Kasumi-1 (cell line): ENCODE measurements at places on chromosomes 11 and 22.

GRCh38 chr11:133981156-133981555 lies 24.4 kb upstream of the IGSF9B start:
- DNase-seq: no peak

GRCh38 chr11:115653926-115654325 lies 149.7 kb upstream of the CADM1 start:
- DNase-seq: no peak

DNA sequence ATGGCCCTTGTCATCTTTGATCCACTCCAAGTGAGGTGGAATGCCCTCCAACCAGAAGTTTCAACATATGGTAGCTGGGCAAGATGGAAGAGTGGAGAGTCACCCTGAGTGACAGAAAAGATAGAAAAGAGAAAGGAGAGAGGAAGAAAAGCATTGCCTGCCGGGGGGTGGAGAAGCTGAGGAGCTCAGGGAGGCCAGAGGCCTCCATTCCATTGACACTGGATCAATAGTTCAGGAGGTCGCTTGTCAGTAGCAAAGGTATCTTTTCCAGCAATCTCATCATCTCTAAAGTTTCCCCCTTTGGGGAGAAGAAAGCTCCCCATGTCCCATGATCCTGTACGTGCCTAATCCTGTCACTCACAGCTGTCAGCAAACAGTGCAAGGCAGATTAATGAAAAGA lies 6.7 kb upstream of the C1QTNF6 start:
- no peak for DNase-seq

DNA sequence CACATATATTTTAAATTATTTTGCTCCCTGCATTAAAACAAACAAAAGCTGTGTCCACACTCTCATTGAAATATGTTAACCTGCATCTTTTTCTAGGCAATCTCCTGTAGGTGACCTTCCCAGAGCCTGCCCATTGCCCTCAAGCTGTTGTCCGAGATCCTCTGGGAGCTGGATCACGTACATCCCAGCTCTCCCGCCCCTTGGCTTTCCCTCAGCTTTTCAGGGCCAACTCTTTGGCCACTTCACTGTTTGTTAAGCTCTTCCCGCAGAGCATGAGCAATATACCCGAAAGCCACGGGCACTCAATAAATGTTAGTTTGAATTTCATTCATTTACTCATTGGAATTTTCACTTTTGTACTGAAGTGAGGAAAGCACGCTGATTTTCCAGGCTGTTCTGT lies 32.2 kb downstream of the ELMOD1 start:
- DNase-seq: no peak

GRCh38 chr11:93541884-93542810 lies 1.0 kb downstream of the SMCO4 start:
- DNase-seq: peak; percentile 74

GRCh38 chr11:64804346-64805210 lies 1.6 kb upstream of the MAP4K2 start:
- peak; percentile 18 for DNase-seq

- DNase-seq: no peak
These were observed 517.9 kb downstream of the NTM start for GRCh38 chr11:131888230-131888855.

DNA sequence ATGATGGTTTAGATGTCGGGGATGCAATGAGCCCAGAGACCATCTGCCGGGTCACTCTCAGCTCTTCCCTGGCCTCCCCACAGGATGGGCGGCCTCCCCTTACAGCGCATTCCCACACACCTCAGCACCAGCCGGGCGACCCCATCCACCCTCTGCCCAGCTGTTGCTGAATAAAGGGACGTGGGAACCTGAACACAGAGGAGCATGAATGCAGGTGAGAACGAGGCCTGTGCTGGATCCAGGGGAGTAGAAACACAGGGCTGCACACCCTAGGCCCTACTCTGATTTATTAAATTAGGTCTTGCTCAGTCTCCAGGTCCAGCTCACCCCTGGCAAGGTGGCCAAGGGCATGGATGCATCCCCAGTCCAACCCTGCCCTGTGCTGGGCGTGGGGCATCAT lies 180.5 kb downstream of the CTTN start:
- no peak for DNase-seq

DNA sequence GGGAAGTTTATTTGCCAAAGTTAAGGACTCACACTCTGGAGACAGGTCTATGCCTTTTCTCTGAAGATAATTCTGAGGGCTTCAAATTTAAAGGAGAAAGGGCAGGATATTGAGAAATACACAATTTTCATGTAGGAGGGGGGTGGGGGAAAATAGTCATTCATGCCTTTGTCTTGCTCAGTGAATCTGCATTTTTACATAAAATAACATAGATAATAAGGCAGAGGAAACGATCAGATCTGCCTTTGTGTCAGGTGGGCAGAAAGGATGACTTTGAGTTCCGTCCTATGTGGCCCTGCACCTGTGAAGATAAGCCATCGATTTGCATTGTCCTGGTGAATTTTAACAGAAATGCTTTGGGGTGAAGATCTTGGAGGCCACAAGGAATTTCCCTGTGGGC lies 76.8 kb downstream of the SC5D start:
- no peak for DNase-seq

- DNase-seq: no peak
These were observed 339.2 kb downstream of the TENM4 start for GRCh38 chr11:79101656-79102055.

- DNase-seq: no peak
These were observed 5.5 kb downstream of the TCIRG1 start for GRCh38 chr11:68044145-68044813.

- DNase-seq: no peak
These were observed 20.6 kb upstream of the DDI1 start for GRCh38 chr11:104015649-104016415.

DNA sequence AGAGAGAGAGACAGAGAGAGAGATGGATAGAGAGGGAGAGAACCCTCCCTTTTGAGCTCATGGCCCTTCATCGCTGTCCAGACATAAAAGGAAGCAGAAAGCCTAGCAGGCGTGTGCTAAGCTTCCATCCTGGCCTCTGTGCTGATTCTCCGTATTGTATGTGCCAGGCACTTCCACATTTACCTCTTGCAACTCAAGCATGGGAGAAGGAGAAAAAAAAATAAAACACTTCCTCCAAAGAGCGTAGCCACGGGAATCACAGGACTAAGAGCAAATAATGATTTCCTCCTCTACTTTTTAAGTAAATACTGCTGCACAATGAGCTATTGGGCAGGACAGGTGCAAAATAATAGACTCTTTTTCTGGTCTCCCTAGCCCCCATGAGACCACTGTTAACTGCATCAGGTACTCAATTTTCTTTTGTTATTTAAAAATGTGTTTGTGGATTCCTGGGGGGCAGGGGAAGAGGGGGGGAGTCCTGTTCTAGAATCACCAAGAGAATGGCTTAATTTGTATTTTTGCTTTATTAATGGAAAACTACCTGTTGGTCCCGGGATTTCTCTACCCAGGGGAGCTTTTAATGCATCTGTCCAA lies 154.3 kb downstream of the NXPE2 start:
- no peak for DNase-seq

- DNase-seq: peak; percentile 54
These were observed 39.8 kb downstream of the SYN3 start for GRCh38 chr22:33018232-33018864.

DNA sequence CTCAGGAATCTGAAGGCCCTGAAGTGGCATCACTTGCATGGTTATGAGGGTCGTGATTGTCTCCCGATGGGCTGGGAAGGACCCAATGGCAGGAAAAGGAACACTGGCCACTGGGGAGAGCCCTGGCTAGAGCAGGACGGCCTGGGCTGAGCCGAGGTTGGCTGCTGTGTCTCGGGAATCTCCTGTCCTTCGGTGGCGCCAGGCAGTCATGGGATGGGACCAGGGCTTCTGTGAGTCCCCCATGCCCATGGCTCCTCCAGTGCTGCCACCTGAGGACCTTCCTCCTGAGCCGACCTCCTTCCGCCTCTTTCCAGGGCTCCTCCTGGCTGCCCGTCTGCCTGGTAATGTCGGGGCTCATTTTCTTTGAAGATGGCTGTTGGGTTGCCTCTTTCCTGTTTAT lies 1394.0 kb downstream of the BRD1 start:
- no peak for DNase-seq

DNA sequence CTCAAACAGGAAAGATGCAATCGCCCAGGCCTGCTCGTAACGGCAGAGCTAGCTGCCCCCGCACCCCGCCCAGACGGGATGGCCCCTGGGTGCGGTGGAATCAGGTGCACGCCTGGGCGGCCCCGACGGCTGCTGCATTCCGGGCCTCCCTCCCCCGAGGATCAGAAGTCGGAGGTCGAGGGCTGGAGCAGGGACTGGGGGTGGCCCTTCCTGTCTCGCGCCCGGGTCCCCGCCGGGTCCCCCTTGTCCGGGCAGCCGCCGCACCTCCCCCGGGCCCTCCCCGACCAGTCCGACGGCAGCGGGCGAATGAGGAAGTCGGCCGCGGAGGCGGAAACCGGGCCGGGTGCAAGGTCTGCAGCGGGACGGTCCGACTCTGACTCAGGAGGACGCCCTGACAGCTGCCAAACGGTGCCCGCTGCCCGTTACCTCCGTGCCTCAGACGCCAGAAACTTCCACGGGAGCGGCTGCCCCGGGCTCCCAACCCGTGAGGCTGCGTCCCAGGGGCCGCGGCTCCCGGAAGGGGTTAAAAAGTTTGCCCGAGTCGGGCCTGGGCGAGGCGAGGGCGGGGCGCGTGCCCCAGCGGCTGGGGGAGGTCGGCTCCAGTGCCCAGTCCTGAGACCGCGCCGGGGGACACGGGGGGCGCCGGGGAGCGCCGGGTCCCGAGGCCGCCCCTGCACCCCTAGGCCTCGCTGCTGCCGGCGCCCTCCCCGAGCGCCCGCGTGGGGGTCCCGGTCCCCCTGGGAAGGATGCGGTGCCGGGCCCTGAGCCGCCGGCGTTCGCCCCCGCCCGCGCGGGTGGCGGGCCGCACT lies 663 bp downstream of the MYH9 start:
- peak; percentile 59 for DNase-seq

DNA sequence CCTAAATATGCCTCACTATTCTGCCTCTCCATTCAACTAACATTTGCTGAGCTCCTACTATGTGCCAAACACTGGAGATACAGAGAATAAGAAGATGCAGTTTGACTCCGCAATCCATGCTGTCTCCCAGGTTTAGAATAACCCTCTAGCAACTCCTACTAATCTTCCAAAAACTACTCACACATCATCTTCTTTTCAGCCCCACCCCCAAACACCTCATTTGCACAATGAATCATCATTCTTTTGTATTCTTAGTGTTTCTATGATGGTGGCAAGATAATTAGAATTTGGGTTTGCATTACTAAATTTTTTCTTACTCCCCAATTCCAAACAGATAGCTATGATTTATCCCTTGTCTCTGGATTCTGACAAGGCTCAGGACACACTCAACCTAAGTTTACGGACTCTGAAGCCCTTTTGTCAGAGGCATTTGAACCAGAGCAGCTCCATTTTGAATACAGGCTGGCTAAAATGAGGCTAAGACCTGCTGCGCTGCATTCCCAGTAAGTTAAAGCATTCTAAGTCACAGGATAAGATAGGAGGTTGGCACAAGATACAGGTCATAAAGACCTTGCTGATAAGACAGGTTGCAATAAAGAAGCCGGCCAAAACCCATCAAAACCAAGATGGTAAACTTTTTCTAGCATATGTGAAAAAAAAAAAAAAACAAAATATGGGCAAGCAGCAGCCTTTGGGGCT lies 1038.9 kb downstream of the DLG2 start:
- no peak for DNase-seq

- no peak for DNase-seq
These were observed 13.6 kb downstream of the BLID start for GRCh38 chr11:122102426-122102825.

- DNase-seq: no peak
These were observed 16.5 kb downstream of the SIAE start for GRCh38 chr11:124656774-124657630.

DNA sequence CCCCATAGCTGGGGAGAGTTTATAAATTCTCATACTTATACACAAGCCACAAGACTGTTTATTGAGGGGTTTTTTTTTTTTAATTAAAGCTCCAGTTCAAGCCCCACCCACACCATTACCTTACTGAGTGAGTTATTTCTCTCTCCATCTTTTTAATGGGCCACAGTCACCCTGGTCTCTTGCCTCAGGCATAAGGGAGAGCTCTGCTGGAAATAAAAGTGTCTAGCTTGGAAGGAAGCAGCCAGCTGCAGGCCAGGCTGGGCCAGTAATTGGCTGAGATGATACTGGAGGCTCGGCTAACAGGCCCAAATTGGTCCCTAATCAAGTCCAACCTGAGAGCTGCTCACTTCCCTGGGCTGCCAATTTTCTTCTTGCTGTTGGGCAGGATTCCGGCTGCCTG lies 174.1 kb downstream of the INSC start:
- no peak for DNase-seq

DNA sequence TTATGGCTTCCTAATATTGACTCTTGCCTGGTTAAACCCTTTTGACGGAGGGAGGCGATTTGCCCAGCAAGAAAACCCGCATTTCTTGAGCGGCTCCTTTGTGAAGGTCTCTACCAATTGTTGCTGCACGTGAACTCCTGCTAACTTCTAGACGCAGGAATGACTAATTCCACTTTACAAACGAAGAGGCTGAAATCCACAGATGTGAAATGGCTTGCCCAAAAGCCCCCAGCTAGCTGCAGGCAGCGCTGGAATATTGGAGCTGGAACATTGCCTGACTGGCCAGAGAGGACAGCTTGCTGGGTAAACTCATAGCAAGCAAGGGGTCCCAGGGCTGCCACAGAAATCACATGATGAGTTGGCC lies 542 bp downstream of the GCAT start:
- no peak for DNase-seq

DNA sequence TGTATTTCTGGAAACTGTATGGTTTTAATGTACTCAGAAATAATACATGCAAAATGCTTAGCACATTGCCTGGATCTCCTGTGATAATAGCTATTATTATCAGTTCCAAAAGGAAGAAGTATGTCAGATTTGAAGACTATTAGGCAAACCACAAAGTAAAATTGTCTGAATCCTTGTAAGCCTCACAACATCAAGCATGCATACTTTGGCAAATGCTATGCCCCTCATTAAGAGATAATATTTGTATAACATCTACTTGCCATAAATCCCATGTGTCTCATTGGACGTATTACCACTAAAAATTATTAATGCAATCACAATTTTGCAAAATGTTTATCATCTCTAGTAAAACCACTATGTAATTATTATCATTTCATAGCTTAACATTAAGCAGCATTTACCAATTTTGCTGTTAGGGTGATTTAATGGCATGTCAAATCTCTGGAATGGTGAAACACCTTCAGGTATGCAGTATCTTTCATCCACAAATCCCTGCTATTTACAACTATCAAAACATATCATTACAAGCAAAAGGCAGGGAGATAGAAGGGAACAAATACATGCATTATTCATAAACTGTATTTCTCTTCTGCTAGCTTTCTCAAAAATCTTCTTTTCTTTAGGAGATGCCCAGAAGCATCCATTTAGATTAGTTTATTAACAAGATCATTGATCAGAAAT lies 974.6 kb upstream of the RAG2 start:
- DNase-seq: no peak
